NCI-H1048 (cell line): ENCODE measurements at places on chromosomes 7 and 10.

GRCh38 chr7:18574676-18575075, 79.1 kb downstream of the HDAC9 start:
- no peak for DNase-seq

DNA sequence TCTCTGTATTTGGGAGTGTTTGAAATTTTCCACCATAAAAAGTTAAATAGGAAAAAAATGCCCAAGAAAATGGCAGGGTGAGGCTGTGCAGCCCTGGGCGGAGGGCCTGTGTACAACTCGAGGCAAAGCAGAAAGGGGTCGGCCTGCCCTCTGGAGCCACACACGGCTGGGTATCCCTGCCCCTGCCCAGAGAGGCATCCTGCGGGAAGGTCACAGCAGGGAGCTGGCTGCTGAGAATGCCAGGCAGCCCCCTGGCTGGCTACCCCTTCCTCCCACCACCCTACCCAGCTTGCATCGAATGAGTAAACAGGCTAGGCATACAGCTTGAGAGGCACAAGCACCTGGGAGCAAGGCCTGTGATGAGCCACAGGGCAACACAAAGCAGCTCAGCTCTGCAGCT, 46.1 kb downstream of the CAMK2B start:
- no peak for DNase-seq

DNA sequence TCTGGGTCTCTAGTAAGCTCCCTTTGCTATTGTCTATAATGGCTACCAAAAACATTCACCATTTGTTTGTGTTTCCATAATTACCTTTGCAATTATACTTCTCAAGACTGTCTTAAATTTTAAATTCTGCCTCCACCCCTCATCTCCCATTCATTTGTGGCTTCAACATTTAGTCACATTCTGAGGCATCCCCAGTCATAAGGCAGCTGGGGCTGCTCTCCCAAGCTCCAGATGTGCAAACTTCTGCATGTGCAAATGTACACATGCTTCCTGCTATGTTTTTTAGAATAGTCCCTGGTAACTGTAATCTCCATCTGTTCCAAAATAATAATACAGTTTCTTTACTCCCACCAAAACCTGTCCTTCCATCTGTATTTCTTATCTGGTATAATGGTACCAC, 97.3 kb downstream of the CDK6 start:
- DNase-seq, result no peak

DNA sequence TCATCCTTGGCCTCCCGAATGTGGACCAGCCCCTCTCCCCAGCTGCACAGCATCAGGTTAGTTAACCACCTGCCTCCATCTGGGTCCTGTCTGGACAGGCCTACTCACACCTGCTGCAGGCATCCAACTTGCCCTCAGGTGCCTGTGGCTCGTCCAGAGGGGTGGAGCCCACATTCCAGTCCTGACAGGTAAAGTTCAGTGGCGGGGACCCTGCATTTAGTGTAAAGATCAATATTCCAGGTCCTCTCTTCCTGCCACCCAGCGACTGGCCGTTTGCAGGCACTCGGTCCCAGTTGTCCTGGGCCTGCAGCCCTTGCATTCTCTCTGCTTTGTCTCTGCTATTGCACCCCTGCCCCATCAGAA, 15.0 kb downstream of the HTRA1 start:
- DNase-seq, result no peak

DNA sequence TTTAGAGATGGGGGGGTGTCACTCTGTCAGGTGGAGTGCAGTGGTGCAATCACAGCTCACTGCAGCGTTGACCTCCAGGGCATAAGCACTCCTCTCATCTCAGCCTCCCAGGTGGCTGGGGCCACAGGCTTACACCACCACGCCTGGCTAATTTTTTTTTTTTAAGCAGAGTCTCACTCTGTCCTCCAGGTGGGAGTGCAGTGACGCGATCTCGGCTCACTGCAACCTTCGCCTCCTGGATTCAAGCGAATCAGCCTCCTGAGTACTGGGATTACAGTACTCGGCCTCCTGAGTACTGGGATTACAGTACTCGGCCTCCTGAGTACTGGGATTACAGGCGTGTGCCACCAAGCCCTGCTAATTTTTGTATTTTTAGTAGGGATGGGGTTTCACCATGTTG, 23.6 kb upstream of the PPIA start:
- DNase-seq, result no peak
